Stimulated activated CD8-positive, alpha-beta memory T cell treated with anti-CD3 and anti-CD28 coated beads, Interleukin-15, amount 100 ng/mL, for 24 hours (primary cell): ENCODE measurements at places on chromosomes 7 and 10.

DNA sequence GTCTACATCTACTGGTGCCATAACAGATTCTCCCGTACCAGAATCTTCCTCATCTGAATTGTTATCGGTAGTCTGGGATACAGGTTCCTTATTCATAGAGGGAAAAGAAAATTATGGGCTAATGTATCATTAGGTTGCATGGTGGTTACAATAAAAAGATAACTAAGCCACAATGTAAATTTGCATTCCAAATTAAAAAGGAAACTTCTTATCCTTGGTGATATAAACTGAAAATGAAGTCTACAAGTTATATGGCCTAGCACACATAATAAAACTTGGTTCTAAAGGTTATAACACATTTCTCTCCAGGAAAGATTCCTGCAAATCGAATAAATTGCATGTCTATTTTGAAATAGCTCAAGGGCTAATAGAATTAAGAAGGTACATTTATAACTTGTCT, 24.5 kb downstream of the NUDT13 start:
- no peak for DNase-seq

DNA sequence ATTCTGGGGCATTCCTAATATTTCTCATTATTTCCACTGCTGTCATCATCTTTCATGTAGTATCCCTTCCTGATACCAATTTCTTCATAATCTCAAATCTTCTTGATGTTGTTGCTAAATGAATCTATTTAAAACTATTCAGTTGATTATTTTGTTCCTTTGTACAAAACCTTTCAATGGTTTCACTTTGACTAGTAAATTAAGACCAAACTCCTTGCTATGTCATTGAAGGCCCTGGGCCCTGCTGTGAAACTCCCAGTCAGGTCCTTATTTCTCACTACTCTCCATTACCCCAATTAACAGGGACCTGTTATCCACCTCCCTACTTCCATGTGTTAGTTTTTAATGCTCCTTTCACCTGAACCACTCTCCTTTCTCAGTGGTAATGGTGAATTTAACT, 97.0 kb downstream of the CTTNBP2 start:
- DNase-seq: no peak

DNA sequence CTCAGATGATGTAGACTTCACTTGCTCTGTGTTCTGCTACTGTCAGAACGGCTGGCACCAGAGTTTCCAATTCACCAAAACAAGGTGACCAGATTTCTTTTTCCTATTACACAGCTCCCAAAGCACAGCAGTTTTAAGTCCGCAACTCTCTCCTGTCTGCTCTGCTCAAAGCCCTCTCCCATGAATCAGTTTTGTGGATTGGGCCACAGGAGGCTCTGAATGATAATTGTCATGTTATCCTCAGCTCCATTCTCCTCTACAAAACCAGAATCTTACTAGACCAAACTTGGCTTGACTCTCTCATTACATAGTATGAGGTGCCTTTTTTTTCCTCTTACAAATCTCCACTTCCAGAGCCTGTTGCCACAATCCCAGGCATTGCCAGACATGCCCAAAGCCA, 223.5 kb downstream of the SNX13 start:
- DNase-seq: no peak

- DNase-seq: no peak
Measured at GRCh38 chr10:131859341-131860020, 41.3 kb upstream of the PPP2R2D start.

DNA sequence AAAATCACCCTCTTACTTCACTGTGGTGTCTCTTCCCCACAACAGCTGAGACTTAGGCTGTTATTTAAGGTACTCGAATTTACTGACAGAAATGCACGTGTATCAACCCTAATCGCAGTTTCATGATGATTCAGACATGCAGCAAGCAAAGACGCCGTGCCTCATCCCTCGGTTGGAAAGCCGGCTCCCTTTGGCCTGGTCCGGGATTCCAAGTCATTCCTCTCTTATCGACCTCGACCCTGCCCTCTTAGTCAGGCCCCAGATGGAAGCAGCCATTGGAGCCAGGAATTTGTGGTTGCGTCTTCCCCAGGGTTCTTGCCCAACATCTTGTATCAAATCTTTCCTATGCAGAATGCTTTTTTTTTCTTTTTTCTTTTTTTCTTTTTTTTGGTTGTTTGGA, 229.5 kb downstream of the GATA3 start:
- no peak for DNase-seq

DNA sequence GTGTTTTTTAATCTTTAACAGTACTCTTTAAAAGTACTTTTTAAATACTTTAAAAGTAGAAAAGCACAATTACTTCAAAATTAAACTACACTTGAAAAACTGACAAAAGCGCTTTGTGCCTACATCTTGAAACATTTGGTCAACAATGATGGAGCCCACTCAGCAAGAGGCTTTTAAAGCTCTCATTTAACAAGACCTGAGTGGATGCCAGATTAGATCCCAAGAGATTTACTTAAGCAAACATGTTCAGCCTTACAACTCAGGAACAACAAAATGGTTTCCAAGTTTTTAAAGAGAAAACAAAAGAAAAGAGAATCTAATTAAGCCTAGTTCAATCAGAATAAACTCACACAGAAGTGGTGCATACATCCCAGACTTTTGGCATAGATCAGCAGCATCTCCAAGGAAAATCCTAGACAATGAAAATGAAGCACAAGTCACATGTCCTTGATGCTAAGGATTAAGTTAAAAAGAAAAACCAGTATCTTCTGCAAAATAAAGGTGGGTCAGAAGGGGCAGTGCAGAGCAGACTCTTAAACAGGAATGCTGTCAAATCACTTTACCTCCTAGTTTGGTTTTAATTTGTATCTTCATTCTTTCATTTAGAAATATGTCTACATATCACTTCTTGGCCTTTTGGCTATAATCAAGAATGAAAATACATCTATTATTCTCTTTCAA, 26.2 kb downstream of the HIBADH start:
- no peak for DNase-seq

- DNase-seq: no peak
Measured at GRCh38 chr10:344582-345200, 209.4 kb downstream of the ZMYND11 start.

DNA sequence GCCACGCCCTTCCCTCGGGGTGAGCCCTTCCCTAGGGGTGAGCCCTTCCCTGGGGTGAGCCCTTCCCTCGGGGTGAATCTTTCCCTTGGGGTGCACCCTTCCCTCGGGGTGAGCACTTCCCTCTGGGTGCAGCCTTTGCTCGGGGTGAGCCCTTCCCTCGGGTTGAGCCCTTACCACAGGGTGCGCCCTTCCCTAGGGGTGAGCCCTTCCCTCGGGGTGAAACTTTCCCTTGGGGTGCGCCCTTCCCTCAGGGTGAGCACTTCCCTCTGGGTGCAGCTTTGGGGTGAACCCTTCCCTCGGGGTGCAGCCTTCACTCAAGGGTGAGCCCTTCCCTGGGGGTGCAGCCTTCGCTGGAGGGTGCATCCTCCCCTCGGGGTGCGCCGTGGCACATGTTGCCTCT, 34.6 kb upstream of the INSIG1 start:
- no peak for DNase-seq

- DNase-seq: no peak
Measured at GRCh38 chr10:91033324-91033950, 112.5 kb upstream of the ANKRD1 start.

DNA sequence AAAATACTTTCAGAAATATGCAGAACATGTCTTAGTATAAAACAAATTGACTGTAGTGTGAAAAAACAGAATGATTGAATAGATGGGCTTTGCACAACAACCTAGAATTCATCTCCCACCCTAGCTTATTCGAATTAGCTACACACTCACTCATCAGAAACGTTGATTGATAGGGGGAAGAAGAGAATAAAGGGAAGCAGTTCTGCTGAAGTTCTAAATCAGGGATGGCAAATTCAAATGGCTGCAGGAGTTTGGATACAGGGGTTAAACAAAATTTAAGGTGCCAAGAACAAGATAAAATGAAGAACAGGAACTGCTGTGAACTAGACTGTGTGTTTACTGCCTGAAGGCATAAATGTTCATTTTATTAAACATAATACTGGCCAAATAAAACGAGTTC, 9.0 kb downstream of the CD36 start:
- DNase-seq: no peak
